Stimulated activated CD4-positive, alpha-beta T cell treated with anti-CD3 and anti-CD28 coated beads, Interleukin-2, amount 100 ng/mL, for 24 hours (primary cell): ENCODE measurements at places on chromosomes 6 and 20.
A peak's percentile ranks its signal among the peaks of the same experiment; 100 is the strongest.

DNA sequence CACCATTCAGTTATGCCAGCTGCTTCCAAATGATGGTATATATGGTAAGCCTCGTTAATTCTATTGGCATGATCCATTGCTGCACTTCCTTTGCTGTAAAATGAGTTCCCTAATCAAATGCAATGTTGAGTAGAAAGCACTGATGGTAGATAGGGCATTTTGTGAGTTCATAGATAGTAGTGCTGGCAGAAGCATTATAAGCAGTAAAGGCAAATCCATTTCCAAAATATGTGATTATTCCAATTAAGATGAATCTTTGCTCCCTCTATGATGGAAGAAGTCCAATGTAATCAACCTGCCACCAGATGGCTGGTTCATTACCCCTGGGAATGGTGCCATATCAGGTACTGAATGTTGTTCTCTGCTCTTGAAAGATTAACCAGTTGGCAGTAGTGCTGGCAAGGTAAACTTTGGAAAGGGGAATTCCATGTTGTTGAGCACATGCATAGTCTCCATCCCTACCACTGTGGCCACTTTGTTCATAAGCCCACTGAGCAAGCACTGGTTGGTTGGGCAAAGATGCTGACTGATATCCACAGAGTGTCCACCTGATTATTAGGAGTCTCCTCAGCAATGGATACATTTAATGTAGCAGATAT, 5.6 kb upstream of the TBPL1 start:
- no peak for DNase-seq

GRCh38 chr6:49570474-49571079, 20.1 kb downstream of the C6orf141 start:
- DNase-seq: no peak

DNA sequence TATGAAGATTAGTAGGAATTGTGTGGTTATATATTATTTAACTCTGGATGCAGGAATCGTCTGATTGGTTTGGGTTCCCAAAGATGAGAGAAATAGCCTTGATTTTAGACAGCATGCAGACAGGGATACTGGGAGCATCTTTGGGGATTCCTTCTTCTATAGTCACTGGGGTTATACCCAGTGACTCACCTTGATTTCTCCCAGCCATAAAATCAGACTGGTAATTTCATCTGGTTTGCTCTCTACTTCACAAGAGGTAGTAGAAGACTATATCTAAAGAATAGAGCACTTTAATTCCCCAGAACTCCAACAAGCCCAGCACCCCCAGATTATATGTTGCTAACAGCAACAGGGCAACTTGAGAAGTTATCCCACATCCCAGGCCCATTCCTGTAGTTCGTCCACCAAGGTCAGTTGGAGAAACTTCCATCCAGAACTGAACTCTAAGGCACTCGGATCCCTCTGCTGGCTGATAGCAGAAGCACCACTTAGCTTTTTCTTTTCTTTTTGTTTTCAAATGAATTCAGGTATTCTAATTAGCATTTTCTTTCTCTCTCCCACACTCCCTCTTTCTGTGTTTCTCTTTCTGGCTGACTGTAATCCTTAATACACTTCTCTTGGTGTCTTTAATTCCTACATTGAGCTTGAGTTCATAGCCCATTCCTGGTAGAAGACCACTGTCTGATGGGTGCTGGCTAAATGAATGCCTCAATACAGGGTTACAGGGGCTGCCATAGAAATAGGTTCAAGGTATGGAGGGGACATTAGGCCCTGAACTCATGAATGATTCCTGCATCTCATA, 20.4 kb upstream of the EFHC1 start:
- DNase-seq: peak; percentile 28

GRCh38 chr20:17825252-17825959, 125.6 kb downstream of the BANF2 start:
- DNase-seq: no peak

DNA sequence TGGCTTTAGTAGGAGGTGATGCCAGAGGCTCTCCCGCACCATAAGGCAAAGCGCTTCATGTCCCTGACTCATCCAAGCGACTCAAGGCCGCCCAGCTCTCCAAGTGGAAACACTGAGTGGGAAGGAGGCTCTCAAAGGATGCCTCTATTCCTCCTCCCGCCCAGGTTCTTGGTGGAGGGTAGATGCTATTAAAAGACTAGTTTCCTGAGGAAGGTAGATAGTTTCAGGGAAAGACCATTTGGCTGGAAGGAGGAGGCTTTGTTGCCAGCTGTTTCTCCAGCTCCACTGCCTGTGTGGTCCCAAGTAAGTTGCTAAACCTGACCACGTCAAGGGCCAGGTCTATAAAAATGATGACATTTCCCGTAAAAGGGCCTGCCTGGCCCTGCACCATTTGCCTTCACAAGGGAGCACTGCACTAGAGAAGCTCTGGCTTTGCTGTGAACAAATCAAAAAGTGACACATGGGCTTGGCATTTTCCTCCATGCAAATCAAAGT, 48.2 kb downstream of the GMDS start:
- DNase-seq: no peak

- DNase-seq: no peak
Measured at GRCh38 chr6:36025932-36026327, 1.5 kb upstream of the SLC26A8 start.

DNA sequence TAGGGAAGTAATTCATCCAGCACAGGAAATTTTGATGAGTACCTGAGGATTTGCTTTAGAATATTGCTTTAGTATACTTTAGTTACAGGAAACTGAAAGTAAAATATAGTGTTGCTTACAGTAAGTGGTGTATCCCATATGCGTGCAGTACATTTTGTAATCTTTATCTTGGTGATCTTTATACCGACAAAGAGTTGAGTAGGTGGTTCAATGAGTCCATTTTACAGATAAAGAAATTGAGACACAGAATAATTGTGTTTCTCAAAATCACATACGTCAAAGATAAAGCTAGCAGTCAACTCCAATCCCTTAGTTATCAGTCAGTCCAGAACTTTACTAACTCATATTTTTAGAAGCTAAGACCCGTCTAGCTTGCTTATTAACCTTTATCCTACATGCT, 65.8 kb upstream of the E2F3 start:
- no peak for DNase-seq

DNA sequence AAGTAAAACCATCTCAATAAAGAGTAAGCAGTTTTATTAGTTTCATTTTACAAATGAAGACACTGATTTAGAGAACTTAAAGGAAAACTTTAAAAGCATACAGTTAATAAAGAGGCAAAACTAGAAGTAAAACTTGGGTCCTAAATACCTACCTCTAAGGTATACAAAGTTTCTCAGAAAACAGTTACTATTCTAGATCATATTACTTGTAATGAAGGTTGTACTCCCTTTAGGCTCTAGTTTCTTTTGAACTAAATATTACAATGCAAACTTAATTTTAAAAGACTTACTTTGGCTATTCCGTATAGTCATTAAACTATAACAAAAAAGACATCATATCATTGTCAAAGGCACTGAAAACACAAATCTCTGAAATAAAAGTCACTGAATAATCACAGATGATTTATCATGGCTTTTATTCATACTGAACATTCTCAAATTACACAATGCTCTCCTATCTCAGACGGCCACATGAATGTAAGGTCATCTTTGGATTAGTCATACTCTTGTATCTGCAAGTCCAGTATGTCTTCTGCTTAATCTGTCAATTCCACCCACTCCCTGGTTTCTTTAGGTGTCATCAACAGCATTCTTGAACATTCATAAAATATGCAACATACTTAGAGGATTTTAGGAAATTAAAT, 361.6 kb upstream of the RUNX2 start:
- no peak for DNase-seq

GRCh38 chr6:40719671-40720374, 132.7 kb upstream of the LRFN2 start:
- no peak for DNase-seq

DNA sequence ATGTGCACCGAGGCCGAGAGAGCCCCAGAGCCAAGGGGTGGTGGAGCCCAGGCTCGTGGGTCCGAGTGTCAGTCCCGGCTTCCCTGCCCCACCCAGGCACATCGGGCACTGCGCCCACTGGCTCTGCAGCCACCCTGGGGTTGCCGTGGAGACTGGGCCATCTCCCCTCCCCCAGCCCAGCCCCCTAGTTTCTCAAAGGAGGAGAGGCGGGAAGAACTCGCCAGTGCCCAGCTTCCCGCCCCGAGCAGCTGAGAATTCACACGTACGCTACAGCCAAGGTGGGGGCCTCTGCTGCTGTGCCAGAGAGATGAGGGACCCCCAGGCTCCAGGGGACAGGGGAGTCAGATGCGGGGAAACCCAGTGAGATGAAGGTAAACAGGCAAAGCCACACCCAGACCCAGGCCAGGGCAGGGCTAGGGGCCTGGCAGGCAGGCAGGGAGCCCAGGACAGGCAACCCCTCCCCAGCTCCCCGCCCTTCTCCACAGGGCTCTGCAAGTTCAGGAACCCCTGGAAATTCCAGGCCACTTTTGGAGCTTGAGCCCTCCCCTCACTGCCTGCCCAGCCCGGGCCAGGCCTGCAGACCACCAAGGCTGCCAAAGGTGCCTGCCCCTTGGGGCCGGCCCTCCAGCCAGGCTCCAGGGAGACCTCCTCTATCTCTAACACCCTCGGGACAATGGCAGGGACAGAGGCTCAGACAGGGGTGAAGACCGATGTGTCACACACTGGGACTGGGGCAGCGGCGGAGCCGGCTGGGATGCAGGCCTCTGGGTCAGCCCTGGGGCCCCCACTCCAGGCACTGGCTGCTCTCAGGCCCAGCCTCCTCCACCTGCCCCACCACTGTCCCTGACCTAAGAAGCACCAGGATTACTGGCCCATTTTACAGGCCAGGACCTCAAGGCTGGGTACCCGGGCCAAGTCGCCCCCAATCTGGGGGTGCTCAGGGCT, 6.0 kb downstream of the LAMA5 start:
- no peak for DNase-seq

DNA sequence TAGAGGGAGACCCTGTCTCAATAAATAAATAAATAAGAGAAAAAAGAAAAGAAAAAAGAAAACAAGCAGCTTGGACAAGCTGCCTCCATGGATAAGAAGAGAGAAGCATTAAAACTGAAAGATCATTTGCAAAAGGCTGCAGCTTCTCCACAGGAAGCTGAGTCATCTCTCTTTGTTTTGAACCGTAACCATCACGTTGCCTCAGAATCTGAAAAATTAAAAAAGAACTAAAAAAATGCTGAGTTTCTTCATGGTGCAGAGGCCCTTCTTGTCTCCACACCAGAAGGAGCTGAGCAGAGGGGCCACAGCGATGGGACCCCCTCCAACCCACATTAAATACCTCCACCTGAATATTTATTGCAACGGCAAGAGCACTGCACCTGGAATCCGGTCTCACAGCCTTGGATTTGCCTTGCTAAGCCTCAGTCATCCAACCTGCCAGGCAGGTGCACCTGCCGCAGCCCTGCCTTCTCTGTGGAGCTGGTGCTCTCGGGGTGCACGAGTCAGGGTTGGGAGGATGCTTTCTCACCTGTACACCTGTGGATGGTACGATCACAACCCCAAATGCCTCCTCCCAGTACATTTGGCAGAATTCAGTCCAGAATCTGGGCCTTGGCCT, 28.1 kb downstream of the TOX2 start:
- DNase-seq: no peak

DNA sequence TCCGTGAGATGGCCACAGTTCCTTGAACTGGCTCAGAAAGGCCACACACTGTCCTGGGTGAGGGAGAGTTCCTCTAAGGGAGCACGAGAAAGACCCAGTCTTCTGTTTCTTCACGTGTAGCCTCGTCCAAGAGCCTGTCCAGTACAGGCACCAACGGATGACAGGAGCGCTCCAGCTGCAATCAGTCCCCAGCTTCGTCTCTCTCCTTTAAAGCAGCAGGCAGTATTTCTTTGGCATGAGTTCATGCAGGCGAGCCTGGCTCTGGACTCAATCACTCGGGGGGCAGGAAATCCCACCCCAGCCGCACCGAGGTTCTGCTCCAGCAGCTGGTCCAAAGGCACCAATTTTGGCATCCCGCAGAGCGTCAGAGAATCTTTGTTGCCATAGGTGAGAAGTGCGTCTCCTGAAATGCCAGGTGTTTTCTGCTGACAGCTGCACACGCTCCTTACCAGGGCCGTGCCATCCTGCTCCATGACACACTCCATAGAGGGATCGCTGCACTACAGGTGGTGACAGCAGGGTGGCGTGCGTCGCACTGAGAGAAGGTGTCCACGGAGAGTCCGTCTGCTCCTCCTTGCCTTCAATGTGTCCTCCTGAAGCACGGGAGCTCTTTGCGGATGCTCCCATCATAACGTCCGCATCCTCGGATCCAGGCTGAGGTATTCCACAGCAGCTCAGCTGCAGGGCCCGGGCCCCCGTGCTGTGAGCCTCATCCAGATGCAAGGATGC, 59.6 kb upstream of the AFDN start:
- no peak for DNase-seq

DNA sequence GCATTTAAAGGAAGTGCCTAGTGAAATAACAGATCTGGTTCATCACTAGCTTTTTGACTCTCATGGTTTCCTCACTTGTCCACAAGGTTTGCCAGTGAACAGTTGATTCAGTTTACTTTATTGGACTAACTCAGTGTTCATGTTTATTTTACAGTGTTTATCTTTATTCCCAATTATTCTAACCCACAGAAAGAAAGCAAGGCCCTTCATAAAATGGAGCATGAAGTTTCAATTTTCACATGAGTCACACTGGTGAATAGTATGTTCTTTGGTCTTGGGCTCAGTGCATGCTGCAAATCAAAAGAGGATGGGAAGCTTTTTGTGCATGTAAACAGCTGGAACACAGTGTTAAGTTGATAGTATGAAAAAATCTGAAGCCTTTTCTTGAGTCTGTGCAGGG, 217.6 kb upstream of the HDDC2 start:
- DNase-seq: no peak
